ENCODE measurements at places on chromosomes 5 and 9.
A peak's percentile ranks its signal among the peaks of the same experiment; 100 is the strongest.

DNA sequence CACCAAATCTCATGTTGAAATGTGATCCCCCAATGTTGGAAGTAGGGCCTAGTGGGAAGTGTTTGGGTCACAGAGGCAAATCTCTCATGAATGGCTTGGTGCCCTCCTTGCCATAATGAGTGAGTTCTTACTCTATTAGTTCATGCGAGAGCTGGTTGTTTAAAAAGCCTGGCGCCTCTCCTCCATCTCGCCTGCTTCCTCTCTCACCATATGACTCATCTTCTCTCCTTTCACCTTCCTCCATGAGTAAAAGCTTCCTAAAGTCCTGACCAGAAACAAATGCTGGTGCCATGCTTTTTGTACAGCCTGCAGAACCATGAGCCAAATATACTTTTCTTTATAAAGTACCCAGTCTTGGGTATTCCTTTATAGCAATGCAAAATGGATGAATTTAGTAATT lies 20.9 kb upstream of the ARHGAP26 start:
- peak; percentile 79 for ATAC-seq

DNA sequence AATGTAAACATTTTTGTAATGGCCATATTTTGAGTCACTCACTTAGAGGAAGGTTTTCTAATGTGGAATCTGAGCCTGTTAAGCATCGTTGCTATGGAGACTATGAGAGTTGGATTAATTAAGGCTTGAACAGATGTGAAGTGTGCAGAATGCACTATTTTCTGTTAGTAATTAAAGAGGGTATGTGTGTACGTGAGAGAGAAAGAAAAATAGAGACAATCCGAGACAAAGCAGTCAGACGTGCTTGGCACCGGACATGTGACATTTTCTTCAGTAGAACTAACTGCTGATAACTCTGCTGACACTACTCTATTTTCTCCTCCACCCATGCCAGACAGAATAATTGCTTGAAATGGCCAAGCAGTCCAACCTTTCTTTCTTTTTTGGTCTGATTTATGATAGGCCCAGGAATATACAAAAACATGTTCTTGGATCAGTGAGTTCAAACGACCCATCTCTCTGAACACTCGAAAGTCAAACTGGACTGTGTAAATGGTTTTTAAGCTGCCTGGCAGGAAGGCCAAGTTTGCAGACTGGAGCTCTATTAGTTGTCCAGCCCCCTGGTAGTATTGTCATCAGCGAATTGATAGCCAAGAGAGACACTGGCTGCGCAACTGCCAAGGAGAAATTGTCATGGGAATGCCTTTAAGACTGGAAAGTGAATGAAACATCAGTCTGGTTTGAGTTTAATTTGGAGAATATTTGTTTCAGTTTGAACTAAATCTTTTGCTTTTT lies 322.1 kb downstream of the ARHGEF28 start:
- ATAC-seq: no peak

GRCh38 chr5:160772854-160773253 lies 79.2 kb downstream of the ATP10B start:
- ATAC-seq: no peak

DNA sequence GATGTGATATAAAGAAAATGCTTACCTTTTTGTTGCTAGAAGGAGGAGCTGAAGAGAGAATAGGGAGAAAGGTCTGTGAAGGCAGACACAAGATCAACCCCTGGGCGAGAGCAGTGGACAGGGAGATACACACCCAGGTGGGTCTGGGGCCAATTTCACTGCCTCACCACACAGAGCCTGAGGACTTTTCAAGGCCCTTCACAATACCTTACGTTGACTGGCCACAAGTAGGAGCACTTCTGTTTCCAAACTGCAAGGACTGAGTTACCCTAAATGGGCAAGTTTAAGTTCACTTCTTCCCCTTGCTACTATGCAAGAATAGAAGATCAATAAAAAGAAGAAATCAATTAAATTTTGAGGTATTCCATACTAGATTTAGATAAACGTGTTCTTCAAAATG lies 174.5 kb upstream of the SLC12A2 start:
- peak; percentile 96 for ATAC-seq

DNA sequence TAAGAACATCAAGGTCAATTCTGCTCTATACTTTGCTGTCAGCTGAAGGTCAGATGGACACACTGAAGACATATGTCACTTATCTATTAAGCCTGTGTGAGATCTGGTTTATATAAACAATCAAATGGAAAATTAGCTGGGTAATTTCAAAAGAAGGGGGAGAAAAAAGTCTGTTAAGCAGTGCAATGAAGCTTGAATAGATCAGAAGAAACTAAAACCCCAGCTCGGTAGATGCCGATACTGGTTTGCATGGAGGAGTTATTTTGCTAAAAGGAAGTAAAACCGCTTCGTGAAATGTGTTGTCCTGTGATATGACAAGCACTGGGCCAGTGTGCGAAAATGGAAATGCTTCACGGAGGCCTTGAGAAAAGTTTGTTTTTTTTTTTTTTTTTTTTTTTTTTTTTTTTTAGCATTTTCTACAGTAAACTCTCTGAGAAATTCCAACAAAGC lies 148.8 kb downstream of the MEF2C start:
- ATAC-seq: no peak

GRCh38 chr5:10489810-10490426 lies 48.2 kb downstream of the ROPN1L start:
- no peak for ATAC-seq

DNA sequence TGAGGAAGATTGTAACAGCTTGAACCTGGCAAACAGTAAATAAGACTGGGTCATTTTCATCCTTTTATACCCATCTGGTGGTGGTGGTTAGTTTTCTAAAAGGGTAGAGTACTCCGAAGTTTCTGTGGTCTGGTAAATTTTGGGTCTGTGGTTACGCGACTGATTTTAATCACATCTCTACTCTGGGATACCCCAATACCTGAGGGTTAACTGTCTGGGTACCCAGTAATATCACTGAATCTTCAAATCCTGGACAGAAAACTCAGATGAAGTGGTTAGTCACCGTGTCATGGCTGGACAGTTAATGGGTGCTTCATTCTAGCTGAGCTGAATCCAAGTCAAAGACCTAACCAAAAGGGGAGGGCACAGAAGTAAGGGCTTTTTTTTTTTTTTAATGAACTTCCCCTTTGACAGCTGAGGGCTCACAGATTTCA lies 474.2 kb downstream of the GADD45G start:
- no peak for ATAC-seq

DNA sequence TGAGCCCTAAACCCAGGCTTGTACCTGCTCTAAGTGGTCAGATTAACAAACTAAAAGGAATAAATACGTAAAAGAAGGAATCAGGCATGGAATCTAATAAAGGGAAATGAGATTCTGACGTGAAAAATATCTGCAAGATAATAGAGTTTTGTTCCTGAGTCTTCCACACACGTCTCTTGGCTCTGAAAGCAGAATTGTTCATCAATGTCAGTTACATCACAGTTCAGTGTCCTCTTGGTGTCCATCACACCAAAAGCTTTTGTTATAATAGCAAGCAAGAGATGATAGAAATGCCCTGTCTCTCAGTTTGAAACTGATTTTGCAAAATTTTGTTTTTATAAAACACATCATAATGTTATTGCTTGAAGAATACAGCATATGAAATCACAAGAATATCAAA lies 34.7 kb upstream of the NMUR2 start:
- ATAC-seq: no peak

GRCh38 chr9:8456344-8456743 lies 656.8 kb upstream of the DMAC1 start:
- no peak for ATAC-seq

- ATAC-seq: no peak
Measured at GRCh38 chr9:77569335-77569734, 78.8 kb downstream of the GNA14 start.

DNA sequence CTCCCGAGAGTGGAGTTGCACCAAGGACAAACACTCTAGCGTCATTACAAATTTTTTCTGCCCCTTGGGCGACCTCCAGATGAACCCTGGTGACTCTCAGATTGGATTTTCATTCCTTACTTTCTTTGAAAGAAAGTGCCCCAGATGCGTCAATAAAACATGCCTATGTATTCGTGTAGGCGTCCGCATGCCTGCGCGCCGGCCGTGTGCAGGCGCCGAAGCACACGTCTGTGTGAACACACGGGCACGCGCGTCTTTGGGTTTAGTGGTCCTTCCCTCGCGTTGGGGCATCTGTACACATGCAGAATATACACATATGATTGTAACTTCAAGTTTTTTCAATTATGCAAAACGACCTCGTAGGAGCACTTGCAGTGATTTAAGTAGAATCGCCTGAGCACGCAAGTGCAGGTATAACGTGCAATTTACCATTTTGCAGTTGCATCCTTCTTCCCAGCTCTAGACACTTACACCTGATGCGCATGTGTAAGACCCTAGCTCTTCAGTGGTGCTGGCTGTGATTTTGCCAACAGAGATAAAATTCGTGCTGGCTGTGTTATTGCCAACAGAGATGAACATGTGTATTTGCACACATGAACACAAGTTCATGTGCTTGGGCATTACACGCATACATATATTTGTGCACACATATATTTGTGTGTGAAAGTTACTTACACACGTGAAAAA lies 1.9 kb upstream of the LHX2 start:
- no peak for ATAC-seq

- ATAC-seq: 0 out of 3 replicates have a peak, but pooled peaks have one; percentile 40
Measured at GRCh38 chr9:75200892-75201470, 112.7 kb downstream of the OSTF1 start.

- no peak for ATAC-seq
Measured at GRCh38 chr5:140827704-140828361, at the start of gene PCDHA6. PCDHA6 (plus strand) TSS chr5:140827960; CDS start chr5:140828092, 132 bp downstream.

- no peak for ATAC-seq
Measured at GRCh38 chr5:147617191-147617606, 107.3 kb upstream of the DPYSL3 start.

DNA sequence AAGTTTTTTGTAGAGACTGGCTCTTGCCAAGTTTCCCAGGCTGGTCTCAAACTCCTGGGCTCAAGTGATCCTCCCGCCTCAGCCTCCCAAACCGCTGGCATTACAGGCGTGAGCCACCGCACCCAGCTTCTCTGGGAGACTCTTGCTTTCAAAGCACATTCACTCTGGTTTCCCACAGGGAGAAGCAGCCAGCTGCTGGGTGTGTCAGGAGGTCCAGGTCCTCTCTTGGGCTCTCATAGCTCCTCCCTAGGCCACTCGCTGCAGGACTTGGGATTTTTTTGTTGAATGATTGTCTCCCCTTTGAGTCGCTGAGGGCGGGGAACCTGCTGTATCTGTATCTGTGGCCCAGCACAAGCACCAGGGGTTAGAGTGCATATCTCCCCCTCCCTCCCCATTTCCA lies 68.4 kb upstream of the RAPGEF1 start:
- ATAC-seq: no peak

GRCh38 chr9:1538301-1538700 lies 476.8 kb upstream of the SMARCA2 start:
- ATAC-seq: no peak

- ATAC-seq: no peak
Measured at GRCh38 chr9:84007662-84008061, 27.1 kb downstream of the RMI1 start.

DNA sequence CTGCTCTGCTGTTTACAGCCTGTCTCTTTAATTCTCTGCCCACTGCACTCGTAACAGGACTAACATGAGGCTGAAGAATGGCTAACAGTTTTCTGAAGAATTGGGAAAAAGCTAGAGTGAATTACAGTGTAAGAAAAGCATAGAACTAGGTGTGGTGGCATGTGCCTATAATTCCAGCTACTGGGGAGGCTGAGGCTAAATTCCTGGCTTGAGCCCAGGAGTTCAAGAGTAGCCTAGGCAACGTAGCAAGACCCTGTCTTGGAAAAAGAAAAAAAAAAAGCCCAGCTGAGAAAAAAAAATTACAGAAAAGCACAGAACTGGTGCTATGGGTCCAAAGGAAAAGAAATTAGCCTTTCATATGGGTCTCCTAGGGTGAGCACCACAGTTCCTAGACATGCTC lies 13.9 kb upstream of the UHRF2 start:
- ATAC-seq: no peak

GRCh38 chr5:141149812-141150211 lies at the start of gene PCDHB6:
PCDHB6 (plus strand) TSS chr5:141150057; CDS start chr5:141150258, 201 bp downstream.
- peak; percentile 93 for ATAC-seq

DNA sequence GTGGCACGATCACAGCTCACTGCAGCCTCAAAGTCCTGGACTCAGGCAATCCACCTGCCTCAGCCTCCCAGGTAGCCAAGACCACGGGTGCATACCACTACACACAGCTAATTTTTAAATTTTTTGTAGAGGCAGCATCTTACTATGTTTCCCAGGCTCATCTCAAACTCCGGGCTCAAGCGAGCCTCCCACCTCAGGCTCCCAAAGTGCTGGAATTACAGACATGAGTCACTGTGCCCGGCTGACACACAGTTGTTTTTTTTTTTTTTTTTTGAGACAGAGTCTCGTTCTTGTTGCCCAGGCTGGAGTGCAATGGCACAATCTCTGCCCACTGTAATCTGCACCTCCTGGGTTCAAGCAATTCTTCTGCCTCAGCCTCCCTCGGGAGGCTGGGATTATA lies 70.1 kb upstream of the CNOT6 start:
- no peak for ATAC-seq

- ATAC-seq: peak; percentile 94
Measured at GRCh38 chr5:137822158-137822764, 45.4 kb upstream of the MYOT start.

DNA sequence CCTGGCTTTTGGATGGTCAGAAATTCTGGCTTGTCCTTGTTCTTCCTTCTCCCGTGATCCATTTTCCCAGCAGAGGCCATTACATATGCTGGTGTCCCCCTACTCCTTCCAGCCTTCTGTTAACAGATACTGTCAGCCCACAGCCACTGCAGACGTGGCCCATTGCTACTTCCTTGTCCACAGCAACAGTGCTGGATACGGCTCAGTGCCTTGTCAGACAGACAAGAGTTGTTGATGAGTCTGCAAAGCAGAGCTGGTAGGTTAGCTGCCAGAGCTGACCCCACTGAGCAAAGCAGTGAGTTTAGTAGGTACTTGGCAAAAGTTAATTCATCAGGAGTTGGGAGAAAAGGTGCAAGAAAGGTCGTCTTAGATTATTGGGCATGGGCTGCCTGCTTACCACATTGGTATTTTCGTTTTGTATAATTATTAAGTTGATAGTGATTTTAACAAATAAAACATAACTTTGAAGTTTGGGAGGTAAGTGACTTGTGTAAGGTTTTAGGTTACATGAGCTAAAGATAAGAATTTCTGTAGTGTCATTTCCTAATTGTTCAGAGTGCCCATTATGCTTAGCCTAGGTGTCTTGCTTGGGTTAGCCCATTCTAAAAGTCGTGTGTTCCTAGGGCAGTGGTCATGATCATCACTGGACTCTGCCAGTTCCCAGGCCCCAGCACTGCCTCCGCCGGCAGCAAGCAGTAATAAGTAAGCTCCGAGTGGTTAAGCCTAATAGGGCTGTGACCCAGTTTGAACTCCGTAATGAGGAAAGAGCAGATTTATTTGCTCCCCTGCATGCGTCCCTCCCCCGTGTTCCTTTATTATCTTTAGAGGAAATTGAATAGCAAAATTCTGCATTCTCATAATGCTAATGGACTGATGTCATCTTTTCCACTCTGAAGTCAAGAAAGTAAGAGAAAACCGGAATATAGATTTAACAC lies 292.0 kb downstream of the FANCC start:
- ATAC-seq: peak; percentile 80

GRCh38 chr9:71884005-71884404 lies 27.0 kb downstream of the ABHD17B start:
- no peak for ATAC-seq

GRCh38 chr5:91332267-91333045 lies 50.7 kb downstream of the ARRDC3 start:
- peak; percentile 97 for ATAC-seq

- peak; percentile 7 for ATAC-seq
Measured at GRCh38 chr9:76817489-76817888, 53.3 kb downstream of the PCA3 start.

- no peak for ATAC-seq
Measured at GRCh38 chr9:109914280-109915027, 134.5 kb downstream of the PALM2AKAP2 start.

- no peak for ATAC-seq
Measured at GRCh38 chr9:115730396-115730795, 423.2 kb upstream of the PAPPA start.

GRCh38 chr9:97501972-97502221 lies 431 bp downstream of the TMOD1 start:
- ATAC-seq: peak; percentile 32
